ENCODE measurements at places on chromosomes 4 and X. TPM values are rescaled to one million over a fixed set of nuclear protein-coding genes. Genes with fewer than 3 reads are reported as not detected.

- H3K27me3 ChIP-seq, result no peaks in the 10 kb centered on the region
- no peak overlapping the region for H3K4me3 ChIP-seq
- H3K27ac ChIP-seq, result no peak overlapping the region
- no peak for DNase-seq
- H3K4me1 ChIP-seq, result no peaks in the 10 kb centered on the region
Observed at GRCh38 chr4:186790630-186791029, 67.0 kb upstream of the FAT1 start.

DNA sequence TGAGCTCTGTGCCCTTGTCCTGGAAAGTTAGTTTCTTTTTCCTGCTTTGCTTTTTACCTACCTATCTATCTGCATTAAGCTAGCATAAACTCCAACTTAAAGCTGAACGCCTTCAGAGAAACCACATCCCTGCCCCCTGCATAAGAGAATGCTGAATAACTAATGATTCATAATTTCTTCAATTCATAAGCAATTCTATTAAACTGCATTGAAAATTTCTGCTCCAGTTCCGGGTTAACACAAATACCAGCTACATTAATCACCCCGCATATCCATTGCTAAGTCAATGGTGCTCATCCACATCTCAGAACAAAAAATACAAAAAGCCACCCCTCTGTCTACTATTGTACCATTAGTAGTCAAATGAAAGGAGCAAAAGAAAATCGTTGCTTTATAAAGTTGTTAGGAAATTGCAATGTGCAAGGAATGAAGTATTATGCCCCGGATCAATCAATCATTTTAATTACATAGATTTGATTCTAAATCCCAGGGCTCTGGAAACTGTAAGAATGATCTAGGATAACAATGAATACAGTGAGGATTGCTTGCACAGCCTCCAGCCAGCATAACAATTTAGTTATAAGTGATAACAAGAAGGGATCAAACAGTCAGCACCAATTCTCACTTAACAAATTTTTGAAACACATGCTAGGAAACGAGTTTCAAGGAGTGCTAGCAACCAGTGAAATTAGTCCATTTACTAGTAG lies 106.8 kb downstream of the ELOVL6 start:
- H3K4me1 ChIP-seq, result peaks cover 7% of the 10 kb centered on the region
- H3K36me3 ChIP-seq, result no peaks in the 10 kb centered on the region
- no peak overlapping the region for H3K27ac ChIP-seq

DNA sequence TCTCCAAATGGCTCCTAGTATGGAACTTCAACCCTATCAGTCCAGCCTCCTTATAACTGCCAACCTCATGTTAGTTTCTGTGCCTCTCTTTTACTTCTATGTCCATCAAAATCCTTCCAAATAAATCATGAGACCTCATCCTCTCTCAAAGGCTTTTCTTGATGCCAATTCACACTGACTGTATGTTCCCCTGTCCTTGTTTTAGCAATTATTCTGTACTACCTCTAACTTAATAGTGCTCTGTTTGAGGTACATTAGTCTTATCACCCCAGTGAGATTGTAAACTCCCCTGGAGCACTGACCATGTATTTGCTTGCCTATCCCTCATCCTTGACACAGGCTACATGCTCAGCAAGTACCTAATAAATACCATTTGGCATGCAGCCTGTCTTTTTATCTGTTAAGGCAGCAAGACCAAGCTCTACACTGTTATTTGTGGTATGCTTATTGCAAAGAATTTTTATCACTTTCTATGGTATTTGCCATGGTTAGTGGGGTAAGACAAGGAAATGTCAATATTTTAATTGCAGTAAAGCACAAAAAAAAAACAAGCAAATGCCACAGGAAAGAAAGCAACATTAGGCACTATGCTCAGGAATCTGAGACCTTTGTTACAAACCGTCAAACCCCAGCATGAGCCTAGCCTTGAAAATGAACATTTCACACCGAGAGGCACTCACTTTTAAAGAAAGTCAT lies 119.2 kb downstream of the SMARCA1 start:
- H3K27ac ChIP-seq, result no peak overlapping the region
- no peak for DNase-seq
- H3K4me3 ChIP-seq, result no peak overlapping the region
- H3K27me3 ChIP-seq, result no peaks in the 10 kb centered on the region
- no peaks in the 10 kb centered on the region for H3K36me3 ChIP-seq

Gene GLRA3
- total RNA-seq, result not detected

Gene IQCM
- total RNA-seq, result not detected

Gene LIMCH1
- total RNA-seq, result 17.9 TPM
